AG04450 (cell line): ENCODE measurements at places on chromosomes 12 and 14.

GRCh38 chr14:101851736-101852405 is 90.4 kb downstream of the PPP2R5C start:
- no peak for DNase-seq

DNA sequence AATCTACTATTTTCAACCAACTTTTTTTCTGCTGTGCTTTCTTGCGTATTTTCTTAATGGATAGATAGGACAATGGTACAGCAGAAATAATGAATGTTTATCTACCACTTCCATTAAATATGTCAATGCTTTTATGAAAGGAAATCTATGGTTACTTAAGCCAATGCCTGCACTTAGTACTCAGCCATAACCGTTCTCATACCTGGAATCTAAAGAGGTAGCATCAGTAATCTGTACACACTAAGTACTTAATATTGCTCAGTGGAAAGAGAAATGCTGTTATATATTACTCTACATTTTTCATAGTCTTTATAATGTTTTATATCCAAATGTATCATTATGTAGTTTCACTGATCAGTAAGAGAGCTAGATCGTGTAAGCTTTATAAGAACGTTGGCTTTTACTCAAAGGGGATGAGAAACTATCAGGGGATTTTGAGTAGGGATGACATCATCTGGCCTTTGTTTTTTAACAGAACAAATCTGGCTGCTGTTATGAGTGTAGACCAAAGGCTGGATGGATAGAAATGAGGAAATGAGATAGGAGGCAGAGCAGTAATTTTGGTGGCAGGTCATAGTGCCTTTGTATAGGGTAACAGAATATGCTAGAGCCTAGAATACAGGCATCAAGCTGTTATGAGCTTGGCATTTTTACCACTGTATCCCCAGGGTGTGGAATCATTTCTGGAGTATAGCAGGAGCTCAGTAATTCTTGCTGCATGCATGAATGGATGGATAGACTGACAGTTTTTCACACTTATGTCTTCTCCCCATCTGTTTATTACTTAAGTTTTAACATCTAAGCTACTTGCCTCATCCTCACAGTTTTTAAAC is 34.0 kb downstream of the ALG10B start:
- DNase-seq: no peak

DNA sequence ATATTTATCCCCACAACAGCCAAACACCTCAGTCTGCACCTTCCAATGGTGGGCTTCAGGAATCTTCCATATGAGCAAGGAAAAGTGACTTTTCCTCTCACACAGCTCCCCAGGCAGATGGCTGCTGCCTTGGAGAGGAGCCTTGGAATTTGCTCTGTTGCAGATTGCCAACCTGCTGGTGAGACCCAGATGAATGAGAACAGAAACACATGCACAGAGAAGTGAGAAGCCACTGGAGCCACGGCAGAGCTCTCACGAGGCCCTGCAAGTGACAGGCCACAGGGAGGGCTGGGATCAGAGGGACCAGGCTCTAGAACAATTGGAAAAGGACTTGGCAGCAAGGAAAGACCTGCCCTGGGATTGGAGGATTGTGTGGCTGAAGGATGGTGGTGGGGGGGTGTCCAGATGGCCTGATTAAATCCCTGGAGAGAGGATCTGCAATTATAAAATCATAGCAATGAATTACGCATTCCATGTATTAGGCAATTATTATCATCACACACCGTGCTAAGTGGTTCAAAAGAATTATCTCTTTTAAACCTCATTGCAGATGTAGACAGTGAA is 84.9 kb upstream of the PWP1 start:
- DNase-seq: no peak

DNA sequence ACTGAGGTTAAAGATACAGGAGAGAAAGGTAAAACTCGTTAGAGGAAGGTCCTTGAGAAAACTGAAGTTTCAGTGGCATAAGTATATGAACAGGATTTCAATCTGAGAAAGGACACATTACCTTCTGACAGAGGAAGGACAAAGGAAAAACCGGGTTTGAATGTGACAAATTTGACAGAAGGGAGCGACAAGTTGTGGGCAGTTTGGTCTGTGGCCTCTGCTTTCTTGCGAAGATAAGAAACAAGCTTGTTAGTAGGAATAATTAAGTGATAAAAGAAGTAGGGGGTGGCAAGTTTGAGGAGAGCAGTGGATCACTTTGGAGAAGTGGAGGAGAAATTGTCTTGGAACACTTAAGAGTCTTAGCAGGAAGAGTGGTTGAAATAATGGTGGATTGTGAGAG is 5.1 kb downstream of the MON2 start:
- DNase-seq: no peak

DNA sequence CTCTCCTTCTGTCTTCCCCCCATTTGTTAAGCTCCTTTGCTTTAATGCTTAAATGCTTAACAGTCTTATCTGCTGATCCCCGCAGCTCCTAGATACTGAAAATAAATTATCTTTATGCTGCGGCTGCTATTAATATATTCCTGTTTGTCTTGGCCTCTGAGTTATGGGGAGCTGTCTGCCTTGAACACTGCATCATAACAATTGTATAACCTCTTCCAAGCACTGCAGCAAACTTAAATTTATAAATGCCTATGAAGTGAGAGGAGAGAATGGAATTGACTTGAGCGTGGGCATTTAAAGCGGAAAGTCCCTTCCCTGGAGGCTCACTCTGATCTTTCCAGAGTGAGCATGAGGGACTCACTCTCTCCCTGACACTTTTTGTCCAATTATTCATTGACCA is 23.1 kb upstream of the DCP1B start:
- no peak for DNase-seq

GRCh38 chr12:119683413-119683812 is 15.5 kb downstream of the PRKAB1 start:
- DNase-seq: no peak

DNA sequence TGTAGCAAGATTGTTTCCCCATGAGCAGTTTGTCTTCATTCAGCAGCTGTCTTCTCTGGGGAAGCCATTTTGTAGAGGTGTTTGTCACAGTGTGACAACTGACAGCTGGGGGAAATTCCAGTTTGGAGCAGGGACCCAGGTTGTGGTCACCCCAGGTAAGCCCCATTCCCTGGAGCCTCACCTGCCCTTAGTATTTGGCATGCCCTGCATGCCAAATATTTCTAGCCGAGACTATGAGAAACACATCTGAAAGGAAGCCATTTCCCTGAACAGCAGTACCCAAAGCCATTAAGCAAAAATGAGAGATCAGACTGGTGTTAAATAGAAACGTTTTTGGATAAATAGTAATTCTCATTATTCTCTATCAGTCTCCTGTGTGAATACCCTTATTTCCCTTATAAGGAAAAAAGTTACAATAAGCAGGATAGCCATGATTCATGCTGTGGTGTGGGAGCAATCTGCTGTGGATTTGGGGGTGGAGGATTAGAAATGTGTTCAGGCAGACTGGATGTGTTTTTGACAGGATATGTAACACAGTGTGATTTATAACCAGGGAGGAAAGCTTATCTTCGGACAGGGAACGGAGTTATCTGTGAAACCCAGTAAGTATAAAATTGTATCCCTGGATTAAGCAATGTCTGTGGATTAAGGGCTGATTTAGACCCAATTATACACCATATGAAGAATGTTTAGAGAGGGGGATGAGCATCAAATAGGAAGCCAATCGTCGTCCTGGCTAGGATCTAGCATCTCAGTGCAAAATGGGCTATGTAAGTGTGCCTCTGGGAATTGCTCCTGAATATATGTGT is 68.9 kb downstream of the DAD1 start:
- peak; percentile 45 for DNase-seq
